Suprapubic skin (tissue), 4 donors: ENCODE measurements at places on chromosomes 1 and 21.
A peak's percentile ranks its signal among the peaks of the same experiment; 100 is the strongest.

DNA sequence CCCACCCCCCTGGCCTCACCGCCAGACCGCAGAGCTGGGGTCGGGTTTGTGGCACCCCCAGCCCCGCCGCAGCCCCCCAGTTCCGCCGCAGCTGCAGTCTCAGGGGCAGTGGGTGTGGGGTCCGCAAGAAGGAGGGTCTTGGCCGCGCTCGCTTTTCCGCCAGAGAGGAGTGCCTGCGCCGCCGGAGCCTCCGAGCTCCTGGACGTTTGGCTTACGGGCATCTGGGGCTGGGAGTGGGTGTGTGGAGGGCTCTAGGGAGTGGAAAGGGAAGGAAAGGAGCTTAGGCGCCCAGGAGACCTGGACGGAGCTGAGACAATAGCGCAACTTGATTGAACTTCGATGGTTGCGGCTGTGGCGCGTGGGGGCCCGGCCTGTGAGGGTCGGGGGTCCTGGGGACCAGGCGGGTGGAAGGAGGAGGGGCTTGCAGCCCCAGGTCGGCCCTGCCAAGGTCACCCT is 88.8 kb upstream of the IPO9 start:
- H3K4me1 ChIP-seq, result peaks cover 69% of the 10 kb centered on the region
- peak overlapping the region; percentile 67 for H3K4me3 ChIP-seq
- peak overlapping the region; percentile 79 for H3K27ac ChIP-seq
- H3K27me3 ChIP-seq, result no peaks in the 10 kb centered on the region

- peaks cover 16% of the 10 kb centered on the region for H3K4me1 ChIP-seq
- H3K4me3 ChIP-seq, result no peak overlapping the region
- peak overlapping the region; percentile 38 for H3K27ac ChIP-seq
- H3K36me3 ChIP-seq, result no peaks in the 10 kb centered on the region
These were observed 18.3 kb upstream of the IL6R start for GRCh38 chr1:154386643-154387352.

GRCh38 chr1:193438771-193439170 is 252.4 kb upstream of the B3GALT2 start:
- H3K27me3 ChIP-seq, result no peaks in the 10 kb centered on the region
- H3K4me3 ChIP-seq, result no peak overlapping the region
- no peaks in the 10 kb centered on the region for H3K4me1 ChIP-seq
- DNase-seq, result no peak
- H3K27ac ChIP-seq, result no peak overlapping the region

DNA sequence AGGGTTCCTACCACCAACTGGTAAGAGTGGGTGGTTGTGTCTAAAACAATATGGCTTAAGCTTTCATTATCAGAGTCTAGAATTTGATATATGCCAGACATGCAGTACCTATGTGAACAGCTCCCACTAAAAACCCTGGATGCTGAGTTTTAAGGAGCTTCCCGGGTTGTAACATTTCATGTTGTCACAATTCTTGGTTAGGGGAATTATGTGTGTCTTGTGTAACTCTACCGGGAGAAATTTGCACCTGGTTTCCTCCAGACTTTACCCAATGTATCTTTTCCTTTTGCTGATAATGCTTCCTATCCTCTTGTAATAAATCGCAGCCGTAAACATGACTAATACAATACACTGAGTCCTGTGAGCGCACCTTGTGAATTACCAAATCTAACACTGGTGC is 48.3 kb downstream of the ARID4B start:
- DNase-seq, result no peak
- H3K4me3 ChIP-seq, result no peak overlapping the region
- no peak overlapping the region for H3K27ac ChIP-seq

DNA sequence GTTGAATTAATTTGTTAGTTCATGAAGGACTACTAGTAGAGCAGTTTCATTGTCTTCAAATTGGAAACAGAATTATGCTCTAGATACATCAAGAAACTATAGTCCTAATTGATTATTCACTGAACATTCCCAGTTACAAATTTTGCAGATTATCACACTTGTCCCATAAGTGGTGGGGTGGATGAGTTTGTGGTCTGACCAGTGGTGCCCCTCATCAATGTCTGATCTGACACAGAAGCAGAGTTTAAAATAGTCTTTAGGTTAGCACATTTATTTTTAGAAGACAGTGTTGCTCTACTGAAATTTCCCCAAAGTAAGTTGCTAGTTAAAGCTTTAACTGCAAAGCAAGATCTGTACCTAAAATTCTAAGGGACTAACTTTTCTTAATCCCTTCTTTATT is 42.9 kb downstream of the INKA2 start:
- H3K4me3 ChIP-seq, result no peak overlapping the region
- H3K4me1 ChIP-seq, result no peaks in the 10 kb centered on the region
- no peak overlapping the region for H3K27ac ChIP-seq
- H3K36me3 ChIP-seq, result peaks cover 51% of the 10 kb centered on the region
- no peaks in the 10 kb centered on the region for H3K27me3 ChIP-seq
- no peak for DNase-seq

GRCh38 chr21:35350965-35351364 is 301.9 kb upstream of the RUNX1 start:
- DNase-seq, result no peak
- no peaks in the 10 kb centered on the region for H3K36me3 ChIP-seq
- peaks cover 9% of the 10 kb centered on the region for H3K4me1 ChIP-seq
- no peak overlapping the region for H3K27ac ChIP-seq

DNA sequence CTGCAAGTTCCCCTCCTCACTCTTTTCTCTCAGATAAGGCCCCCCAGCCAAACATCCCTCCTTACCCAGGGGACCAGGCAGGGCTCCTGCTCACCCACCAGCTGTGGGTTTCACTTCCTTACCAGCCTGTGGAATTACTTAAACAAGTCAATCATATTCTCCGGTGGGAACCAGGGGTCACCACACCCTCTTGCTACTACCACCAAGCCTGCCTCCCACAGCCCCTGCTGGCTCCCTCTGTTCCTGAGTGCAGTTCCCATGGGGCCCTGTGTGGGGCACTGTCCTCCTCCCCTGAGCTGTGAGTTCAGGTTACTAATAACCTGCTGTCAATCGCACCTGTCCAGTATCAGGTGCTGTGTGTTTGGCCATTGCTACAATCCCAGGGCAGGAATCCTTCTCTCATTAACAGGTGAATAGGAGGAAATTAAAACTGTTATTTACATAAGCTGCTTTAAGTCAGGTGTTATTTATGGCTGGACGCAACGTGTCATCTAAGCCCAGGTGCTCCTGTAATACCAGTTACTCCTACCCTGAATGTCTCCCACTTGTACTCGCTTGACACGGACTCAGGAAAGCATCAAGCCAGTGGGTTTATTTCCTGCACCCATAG is 53.1 kb upstream of the LBR start:
- no peaks in the 10 kb centered on the region for H3K27me3 ChIP-seq
- no peak overlapping the region for H3K27ac ChIP-seq
- DNase-seq, result no peak
- H3K4me3 ChIP-seq, result no peak overlapping the region

- DNase-seq, result no peak
- H3K27me3 ChIP-seq, result no peaks in the 10 kb centered on the region
- H3K4me3 ChIP-seq, result no peak overlapping the region
- peaks cover 8% of the 10 kb centered on the region for H3K4me1 ChIP-seq
- no peak overlapping the region for H3K27ac ChIP-seq
These were observed 72.0 kb downstream of the SYT6 start for GRCh38 chr1:114081437-114082303.

GRCh38 chr1:110152133-110152785 is 2.0 kb downstream of the SLC6A17 start:
- no peak overlapping the region for H3K27ac ChIP-seq
- peaks cover 18% of the 10 kb centered on the region for H3K4me1 ChIP-seq
- no peak for DNase-seq
- H3K36me3 ChIP-seq, result no peaks in the 10 kb centered on the region
- H3K4me3 ChIP-seq, result no peak overlapping the region

DNA sequence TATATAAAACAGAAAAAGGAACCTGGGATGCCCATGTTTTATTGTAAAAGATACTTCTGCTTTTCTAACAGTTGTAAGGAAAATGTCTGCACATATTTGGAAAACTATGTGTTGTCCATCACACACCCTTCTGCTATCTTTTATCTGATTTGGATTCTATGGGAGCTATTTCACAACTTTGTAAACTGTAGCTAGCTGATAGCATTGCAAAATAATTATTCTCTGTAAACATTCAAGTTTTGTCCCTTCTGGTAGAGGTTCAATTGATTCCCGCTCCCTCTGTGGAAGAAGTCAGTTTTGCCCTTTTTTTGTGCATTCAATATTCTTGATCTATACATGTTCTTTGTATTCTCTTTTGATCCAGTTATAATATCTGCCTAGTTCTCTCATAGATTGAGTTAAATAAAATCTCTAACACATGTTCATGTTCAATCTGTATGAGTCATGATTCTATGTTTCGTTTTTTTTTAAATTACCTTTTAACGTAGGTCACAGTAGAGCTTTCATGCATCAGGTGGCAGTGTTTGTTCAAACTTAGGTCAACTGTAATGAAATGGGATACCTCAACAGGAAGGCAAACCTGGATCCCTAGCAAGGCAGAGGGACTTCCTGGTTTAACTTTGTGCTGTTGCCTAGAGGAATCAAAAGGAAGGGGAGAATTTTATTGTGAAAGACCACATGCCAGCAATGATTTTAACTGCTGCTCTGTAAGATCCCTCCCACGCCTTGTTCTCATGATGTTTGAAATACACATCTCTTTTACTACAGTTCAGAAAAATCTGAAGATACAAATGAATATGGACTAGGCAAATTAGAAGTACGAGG is 26.0 kb upstream of the BCL9 start:
- H3K36me3 ChIP-seq, result no peaks in the 10 kb centered on the region
- peaks cover 21% of the 10 kb centered on the region for H3K4me1 ChIP-seq
- H3K4me3 ChIP-seq, result no peak overlapping the region

DNA sequence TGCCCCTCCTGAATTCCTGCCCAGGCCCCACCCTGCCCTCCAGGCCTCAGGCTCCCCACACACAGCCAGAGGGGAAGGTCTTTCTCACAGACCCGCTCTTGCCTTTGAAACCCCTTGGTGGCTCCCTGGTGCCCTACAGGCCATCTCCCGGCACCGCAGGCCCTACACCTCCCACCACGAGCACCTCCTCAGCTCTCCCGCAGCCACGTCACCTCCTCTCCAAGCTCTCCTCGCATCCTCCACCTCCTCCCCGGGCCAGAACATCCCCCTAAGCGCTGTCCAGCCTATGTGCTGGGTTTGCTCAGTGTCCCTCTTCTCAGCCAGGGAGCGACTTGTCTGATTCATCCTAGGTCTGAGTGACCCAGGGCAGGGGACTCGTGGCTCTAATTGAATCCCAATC is 66.4 kb downstream of the DMRTB1 start:
- H3K4me3 ChIP-seq, result no peak overlapping the region
- no peaks in the 10 kb centered on the region for H3K36me3 ChIP-seq
- peaks cover 25% of the 10 kb centered on the region for H3K4me1 ChIP-seq
- no peak for DNase-seq
